ENCODE measurements at places on chromosomes 5 and 9. TPM values are rescaled to one million over a fixed set of nuclear protein-coding genes. Genes with fewer than 3 reads are reported as not detected.

MEGF10 gene
- 41.5 TPM for total RNA-seq

- peak overlapping the region; percentile 92 for H3K27ac ChIP-seq
- H3K4me3 ChIP-seq = peak overlapping the region; percentile 76
- DNase-seq = no peak
- no peaks in the 10 kb centered on the region for H3K27me3 ChIP-seq
- peaks cover 7% of the 10 kb centered on the region for H3K36me3 ChIP-seq
These were observed 453 bp downstream of the PTRH1 start for GRCh38 chr9:127714951-127715469.

- no peak overlapping the region for H3K4me3 ChIP-seq
- no peaks in the 10 kb centered on the region for H3K36me3 ChIP-seq
- no peaks in the 10 kb centered on the region for H3K4me1 ChIP-seq
- H3K27ac ChIP-seq = no peak overlapping the region
These were observed 101.8 kb downstream of the CCDC192 start for GRCh38 chr5:127804886-127805426.

PDE8B gene
- total RNA-seq = 2.0 TPM

DNA sequence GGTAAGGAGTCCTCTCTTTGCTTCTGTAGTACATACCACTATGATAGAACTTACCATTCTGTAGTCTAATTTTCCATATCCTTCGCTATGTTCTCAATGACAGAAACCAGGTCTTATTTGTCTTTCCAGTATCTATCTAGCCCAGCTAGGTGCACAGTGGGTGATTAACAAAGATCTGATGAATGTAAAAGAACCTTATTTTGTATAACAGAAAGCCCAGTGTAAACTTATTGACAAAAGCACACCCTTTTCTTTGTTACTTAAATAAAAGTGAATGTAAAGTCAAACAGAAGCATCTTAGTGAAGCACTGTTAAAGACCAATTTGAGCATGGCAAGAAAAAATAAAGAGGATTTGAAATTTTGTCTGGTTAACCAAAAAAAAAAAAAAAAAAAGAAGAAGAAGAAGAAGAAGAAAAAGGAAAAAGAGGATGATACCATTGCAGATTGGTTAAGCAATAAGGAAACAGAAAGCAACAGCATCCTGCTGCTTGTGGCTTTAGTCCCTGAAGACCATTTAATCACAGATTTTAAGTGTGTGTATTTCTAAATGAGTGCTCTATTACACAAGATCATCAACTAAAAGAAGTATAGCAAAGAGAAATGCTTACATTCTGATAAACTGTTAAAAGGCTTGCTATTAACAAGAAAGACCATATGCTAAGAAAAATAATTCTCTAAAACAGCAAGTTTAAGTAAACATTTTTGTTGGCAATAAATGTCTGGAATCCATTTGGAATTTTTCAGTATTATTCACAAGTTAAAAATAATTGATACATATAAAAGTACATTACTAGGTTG lies 21.2 kb downstream of the MEGF9 start:
- no peak overlapping the region for H3K27ac ChIP-seq
- peak; percentile 55 for DNase-seq
- no peak overlapping the region for H3K4me3 ChIP-seq

DNA sequence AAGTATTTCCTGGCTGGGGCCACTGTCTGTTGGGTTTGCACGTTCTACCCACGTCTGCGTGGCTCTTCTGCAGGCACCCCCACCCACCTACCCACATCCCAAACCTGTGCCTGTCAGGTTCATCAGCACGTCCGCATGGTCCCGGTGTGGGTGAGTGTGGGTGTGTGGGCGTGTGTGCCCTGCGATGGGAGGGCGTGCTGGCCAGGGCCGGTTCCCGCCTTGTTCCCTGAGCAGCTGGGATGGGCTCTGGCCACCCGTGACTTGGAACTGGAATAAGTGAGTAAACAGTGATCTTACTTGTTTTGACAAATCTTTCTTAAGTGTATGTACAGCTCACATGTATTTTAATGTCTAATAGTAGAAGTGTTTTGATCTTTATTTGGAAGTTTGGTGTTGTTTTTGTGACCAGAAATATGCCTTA lies 20.4 kb downstream of the ERGIC1 start:
- H3K36me3 ChIP-seq = peaks cover 14% of the 10 kb centered on the region
- H3K27ac ChIP-seq = no peak overlapping the region
- peaks cover 42% of the 10 kb centered on the region for H3K4me1 ChIP-seq

GRCh38 chr9:24118190-24118589 lies 292.1 kb upstream of the ELAVL2 start:
- H3K27me3 ChIP-seq = no peaks in the 10 kb centered on the region
- H3K4me3 ChIP-seq = no peak overlapping the region
- no peaks in the 10 kb centered on the region for H3K36me3 ChIP-seq
- no peaks in the 10 kb centered on the region for H3K4me1 ChIP-seq
